ENCODE measurements at places on chromosomes 1 and 21.

DNA sequence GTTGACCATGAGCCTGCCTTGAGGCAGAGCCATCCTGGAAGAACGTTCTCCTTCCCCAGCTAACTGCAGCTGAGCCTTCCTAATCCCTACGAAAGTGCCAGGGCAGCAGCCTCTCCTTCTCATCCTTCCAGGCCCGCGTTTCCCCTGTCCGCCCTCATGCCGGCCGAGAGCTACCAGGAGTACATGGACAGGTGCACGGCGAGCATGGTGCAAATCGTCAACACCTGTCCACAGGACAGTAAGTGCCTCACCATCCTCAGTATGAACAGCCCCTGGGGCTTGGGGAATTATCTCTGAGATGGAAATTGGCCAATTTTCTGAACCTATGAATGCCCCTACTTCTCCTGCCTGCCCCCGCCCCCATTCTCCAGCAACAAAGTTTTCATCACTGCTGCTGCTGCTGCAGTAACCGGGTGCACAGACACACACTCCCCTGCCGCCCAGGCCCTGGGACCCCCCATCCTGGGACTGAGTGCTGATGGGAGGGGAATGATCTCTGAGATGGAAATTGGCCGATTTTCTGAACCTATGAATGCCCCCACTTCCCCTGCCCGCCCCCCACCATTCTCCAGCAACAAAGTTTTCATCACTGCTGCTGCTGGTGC lies 39.6 kb downstream of the UBASH3A start:
- no peak for DNase-seq

GRCh38 chr1:60292140-60292539 lies 218.6 kb upstream of the C1orf87 start:
- DNase-seq, result no peak

DNA sequence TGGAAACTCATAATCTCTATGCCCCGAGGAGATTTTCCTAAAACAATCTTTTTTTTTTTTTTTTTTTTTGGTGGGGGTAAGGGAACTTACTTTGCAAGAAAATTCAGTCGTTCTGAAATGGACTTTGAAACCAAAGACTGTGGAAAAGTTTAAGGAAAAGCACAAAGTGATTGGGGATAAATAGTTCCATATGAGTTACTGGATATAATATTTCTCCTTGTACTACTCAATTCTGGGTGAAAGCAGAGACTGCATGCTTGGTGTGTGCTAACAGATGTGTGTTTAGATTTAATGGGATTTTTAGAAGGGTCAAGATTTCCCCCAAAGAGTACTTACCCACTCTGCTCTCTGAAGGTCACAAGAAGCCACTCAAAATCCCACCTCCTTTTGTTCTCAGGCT lies 204.9 kb upstream of the USP24 start:
- no peak for DNase-seq

- DNase-seq, result no peak
Measured at GRCh38 chr1:27872059-27872801, at the start of gene THEMIS2. Gene THEMIS2 (plus strand): TSS chr1:27872544. CDS start chr1:27872572, 28 bp downstream.

DNA sequence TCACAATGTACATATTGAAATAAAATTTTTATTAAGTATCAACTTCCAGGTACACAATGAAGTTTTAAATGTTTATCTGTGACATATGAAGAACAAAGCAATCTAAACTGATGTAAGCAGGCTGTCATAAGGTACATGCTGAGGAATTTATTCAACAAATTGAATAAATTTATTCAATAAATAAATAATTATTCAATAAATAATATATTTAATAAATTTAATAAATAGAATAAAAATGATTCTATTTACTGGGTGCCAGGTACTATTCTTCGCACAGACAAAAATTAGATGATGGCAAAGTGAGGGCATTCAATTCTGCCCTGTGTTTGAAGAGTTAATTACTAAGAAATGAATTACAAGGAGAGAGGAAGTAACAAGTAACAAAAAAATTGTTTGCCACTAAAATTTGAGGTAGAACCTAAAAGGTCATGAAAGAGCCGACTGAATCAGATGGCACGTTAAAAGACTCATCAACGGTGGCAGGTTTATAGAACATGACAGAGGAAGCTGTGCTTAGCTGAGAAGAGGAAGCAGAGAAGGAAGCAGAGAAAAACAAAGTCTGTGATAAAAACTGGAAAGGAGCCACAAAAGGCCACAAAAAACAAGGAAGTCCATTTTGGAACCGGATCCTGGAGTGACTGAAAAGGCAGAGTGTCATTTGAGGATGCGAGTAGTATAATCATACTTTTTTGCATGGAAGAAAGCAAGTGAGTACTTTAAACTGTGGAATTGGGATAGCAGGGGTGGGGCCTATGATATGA lies 2.2 kb upstream of the USP24 start:
- DNase-seq, result peak; percentile 58

All from erythroblast (primary cell).